ENCODE measurements at places on chromosomes 13 and 19.

- no peak for DNase-seq
Measured at GRCh38 chr13:109695402-109696190, 90.8 kb downstream of the IRS2 start.

GRCh38 chr13:44697058-44697457, 120.9 kb upstream of the TSC22D1 start:
- DNase-seq, result no peak

- DNase-seq, result peak; percentile 14
Measured at GRCh38 chr19:51034704-51035103, at the start of gene KLK12. Gene KLK12, minus strand, starts transcription at chr19:51035002. Its CDS starts 381 bp downstream, at chr19:51034621.

GRCh38 chr13:26112843-26113242, 61.0 kb upstream of the SHISA2 start:
- DNase-seq, result no peak

DNA sequence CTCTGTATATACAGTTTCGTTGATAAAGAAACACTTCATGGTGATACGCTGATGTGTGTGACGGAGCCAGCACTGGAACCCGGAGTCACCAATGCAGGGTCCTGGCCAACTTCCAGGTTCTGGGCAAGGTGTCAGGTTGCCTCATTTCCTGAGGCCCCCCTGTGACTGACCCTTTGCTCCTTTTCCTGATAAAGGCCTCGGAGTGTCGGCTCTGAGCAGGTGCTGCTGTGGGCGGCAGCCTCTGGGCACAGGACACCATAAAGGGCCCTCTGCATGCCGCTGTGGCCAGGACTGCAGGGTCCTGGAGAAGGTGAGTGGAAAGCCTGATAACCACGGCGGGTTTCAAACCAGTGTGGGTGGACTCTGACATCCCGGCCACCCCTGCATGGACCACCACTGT, 17.3 kb upstream of the MYDGF start:
- no peak for DNase-seq

- peak; percentile 59 for DNase-seq
Measured at GRCh38 chr19:49677901-49678674, 1.0 kb downstream of the PRMT1 start.

DNA sequence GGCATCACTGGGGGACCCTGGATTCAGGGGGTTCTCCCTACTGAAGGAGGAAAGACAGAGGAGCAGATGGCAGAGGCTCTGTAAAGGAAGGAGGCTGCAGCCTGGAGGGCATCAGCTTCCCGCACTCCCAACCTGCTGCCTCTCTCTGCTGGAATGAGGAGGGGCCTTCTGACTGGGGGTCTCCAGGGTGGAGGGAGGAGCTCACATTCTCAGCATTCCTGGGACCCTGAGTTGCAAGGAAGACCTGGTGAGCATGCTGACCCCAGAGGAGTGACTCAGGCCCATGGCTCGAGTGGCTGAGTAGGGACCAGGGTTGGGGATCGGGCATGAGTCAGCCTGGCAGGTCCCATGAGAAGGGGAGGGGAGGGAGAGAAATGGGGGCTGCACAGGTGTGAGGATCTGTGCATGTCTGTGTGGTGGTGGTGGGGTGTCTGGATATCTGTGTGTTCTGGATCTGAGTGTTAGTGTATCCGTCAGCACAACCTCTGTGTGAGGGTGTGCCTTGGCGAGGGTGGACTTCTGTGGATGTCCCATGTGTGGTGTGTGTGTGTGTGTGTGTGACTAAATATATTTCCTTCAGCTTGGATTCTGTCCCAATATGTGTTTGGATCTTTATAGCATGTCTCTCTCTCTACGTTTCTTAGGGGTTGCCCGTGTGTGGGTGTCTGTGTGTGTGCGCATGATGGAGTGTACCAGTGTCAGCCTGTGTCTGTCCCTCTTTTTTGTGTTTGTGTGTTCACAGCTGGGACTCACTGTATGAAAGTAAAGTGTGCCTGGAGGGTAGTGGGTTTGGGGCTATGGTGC, 4.6 kb downstream of the AXL start:
- no peak for DNase-seq

- DNase-seq, result no peak
Measured at GRCh38 chr13:76994281-76994680, 2.4 kb downstream of the CLN5 start.

GRCh38 chr19:3555653-3556422, 1.5 kb downstream of the MFSD12 start:
- DNase-seq, result no peak

DNA sequence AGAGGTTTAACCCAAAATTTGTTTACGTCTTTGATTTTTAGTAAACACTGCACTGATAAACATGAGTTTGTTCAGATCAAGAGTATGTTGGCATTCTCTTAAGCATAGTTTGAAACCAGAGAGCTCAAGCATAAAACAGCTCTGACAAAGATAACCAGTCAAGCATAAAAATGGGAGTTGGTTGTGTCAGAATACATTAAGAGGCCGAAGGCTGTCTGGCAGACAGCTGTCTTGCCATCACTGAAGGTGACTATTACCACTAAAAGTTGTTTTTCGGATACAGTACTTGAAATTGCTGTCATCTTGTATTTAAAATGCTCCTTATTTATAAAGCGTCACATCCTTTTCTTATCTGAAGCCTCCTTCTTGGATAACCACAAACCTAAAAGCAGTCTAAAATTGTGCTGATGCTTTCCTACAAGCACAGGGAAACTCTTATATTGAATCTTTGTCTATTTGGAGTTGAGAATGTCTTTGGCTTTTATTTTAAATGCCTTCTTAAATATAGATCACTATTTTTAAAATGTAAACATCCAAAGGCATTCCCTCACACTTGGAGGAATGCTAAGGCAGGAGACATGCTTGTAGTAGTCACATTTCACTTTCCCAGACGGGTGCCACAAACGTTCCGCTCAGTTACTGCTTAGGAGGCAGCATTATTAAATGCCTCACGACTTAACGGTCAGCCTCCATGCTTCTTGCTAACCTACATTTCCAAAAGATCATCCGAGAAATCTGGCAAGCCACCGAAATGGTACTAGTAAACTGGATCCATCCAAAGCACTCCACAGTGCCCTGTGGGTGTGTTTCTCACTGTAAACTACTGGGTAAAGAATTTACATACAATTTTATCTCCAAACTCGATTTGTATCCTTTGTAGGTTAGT, 1.5 kb downstream of the SMAD9 start:
- DNase-seq, result peak; percentile 56

DNA sequence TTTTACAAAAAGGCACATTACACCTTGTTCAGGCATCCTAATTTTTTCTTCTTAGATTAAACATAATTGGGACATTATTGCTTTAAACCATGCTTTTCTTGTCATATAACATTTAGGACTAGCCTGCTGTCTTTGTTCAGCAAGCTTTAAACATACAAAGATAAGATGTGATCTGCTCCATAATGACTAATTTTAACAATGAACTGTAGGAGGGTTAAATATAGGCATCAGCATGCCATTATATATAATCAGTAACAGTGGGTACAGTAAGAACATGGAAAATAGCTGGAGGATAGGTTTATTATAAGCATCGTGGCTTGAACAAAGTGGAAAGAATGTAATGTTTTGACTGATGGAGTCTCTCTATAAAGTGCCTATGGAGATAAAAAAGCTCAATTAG, 661.7 kb downstream of the SLITRK6 start:
- no peak for DNase-seq

GRCh38 chr13:110448230-110448629, 113.3 kb downstream of the RAB20 start:
- no peak for DNase-seq

- DNase-seq, result peak; percentile 66
Measured at GRCh38 chr13:64078480-64078936, 2662.9 kb upstream of the PCDH20 start.

GRCh38 chr19:33430674-33431277, 57.3 kb downstream of the CEBPG start:
- peak; percentile 64 for DNase-seq

DNA sequence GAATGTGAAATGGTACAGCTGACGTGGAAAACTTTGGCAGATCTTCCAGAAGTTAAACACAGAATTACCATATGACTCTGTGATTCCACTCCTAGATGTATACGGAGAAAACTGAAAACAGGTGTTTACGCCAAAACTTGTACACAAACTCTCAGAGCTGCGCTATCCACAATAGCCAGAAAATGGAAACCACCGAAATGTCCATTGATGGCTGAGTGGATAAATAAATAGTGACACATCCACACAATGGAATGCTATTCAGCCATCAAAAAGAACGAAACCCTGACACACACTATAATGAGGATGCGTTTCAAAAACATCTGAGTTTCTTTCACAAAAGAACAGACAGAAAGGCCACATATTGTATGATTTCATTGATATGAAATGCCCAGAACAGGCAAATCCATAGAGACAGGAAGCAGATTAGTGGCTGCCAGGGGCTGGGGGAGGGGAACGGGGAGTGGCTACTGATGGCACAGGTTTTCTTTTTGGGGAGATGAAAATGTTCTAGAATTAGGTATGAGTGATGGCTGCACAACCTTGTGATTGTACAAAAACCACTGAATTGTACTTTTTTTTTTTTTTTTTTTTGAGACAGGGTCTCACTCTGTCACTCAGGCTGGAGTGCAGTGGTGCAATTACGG, 33.0 kb downstream of the IL12RB1 start:
- no peak for DNase-seq

DNA sequence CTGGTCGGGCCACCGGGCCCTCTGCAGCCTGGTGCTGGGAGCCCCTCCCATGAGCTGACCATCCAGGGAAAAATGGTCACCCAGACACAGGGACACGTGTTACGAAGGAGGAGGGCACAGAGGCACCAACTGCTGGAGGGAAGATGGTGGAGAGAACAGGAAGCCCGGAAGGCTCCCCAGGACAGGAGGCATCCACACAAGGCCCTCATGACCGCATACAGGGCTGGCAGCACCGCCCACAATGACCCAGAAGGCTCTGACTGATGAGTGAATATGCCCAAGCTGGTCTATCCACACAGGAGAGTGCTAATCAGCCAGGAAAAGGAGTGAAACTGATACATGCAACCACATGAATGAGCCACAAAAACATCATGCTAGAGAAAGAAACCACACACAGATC, 14.0 kb upstream of the TMEM86B start:
- DNase-seq, result no peak

- no peak for DNase-seq
Measured at GRCh38 chr13:46728777-46729176, 68.2 kb downstream of the ESD start.

DNA sequence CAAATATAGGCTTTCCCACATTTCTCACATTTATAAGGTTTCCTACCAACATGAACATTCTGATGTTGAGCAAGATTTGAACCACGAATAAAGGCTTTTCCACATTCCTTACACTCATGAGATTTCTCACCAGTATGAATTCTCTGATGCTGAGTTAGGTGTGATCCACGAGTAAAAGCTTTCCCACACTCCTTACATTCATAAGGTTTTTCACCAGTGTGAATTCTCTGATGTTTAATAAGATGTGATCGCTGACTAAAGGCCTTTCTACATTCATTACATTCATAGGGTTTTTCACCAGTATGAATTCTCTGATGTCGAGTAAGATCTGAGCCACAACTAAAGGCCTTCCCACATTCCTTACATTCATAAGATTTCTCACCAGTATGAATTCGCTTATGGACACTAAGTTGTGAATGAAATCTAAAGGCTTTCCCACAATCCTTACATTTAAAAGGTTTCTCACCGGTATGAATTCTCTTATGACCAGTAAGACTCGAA, 19.0 kb downstream of the ZNF790 start:
- no peak for DNase-seq

DNA sequence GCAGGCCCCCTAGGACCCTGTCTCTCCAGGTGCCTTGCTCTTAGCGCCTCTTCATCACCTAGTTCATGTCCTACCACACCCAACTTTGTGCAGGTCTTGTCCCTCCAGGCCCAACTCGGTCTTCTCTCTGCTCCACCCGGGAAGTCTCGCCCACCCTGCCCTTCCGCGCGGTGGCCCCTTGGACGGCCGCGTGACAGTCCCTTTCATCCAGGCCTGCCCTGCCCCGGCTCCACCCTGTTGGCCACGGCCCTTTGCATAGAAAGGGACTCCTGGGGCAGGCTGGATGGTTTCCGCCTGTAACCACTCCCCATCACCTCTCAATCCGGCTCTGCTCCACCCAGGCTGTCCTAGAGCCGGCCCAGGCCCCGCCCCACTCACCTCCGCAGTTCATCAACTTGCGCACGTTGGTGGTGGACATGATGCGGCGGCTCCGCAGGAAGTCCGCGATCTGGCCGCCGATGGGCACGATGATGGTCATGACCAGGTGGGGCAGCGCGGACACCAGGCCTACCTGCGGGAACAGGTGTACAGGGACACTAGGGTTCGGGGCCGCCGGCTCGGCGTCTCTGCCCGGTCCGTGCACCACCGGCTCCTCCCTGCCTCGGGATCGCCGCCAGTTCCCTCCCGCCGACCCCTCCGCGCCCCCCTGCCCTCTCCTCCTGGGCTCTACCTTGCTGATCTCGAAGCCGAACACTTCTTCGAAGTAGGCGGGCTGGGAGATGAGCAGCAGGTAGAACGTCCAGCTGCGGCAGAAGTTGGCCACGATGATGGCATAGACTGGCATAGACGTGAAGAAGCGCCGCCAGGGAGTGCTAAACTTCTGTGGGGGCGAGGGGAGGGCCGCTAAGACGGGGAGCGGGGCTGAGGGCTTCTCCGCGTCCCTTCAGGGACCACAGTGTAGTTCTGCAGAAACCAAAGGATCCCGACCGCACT, 7.2 kb downstream of the GFY start:
- no peak for DNase-seq

GRCh38 chr19:43662487-43662886, 7.5 kb downstream of the PLAUR start:
- DNase-seq, result no peak

- no peak for DNase-seq
Measured at GRCh38 chr19:5091018-5091683, 122.2 kb downstream of the KDM4B start.

DNA sequence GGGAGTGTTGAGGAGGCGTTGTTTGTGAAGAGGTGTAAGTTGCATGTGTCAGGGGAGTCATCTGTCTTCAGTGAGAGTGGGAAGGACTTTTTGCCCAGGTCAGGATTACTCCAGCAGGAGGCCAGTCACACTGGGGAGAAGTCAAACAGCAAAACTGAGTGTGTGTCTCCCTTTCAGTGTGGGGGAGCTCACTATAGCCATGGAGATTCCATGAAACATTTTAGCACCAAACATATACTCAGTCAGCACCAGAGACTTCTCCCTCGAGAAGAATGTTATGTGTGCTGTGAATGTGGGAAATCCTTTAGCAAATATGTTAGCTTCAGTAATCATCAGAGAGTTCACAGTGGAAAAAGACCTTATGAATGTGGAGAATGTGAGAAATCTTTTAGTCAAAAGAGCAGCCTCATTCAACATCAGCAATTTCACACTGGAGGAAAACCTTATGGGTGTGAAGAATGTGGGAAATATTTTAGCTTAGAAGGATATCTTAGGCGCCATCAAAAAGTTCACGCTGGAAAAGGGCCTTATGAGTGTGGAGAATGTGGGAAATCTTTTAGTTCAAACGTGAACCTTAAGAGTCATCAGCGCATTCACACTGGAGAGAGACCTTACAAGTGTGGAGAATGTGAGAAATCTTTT, 8.4 kb upstream of the ZNF587 start:
- no peak for DNase-seq

GRCh38 chr13:114011226-114011625, 37.4 kb upstream of the C13orf46 start:
- DNase-seq, result no peak

GRCh38 chr19:27828829-27829228, 1384.1 kb downstream of the UQCRFS1 start:
- DNase-seq, result no peak
